ENCODE measurements at places on chromosomes 7 and 10. TPM values are rescaled to one million over a fixed set of nuclear protein-coding genes. Genes with fewer than 3 reads are reported as not detected.

The TSPAN12 gene
- not detected for total RNA-seq

The MIOS gene
- total RNA-seq, result 43.0 TPM

The GPR26 gene
- not detected for total RNA-seq

The ASIC3 gene
- 6.8 TPM for total RNA-seq

- DNase-seq, result no peak
These were observed 2.5 kb upstream of the ZNF33A start for GRCh38 chr10:38007991-38008390.

GRCh38 chr10:12513775-12514673 lies 164.7 kb downstream of the CAMK1D start:
- no peak for DNase-seq

The CHST12 gene
- total RNA-seq, result 0.62 TPM

GRCh38 chr7:1844336-1844950 lies 174.4 kb downstream of the ELFN1 start:
- no peak for DNase-seq

- no peak for DNase-seq
These were observed 18.0 kb downstream of the TMEM106B start for GRCh38 chr7:12229046-12229445.

The DEPP1 gene
- total RNA-seq, result 2.4 TPM

GRCh38 chr10:66337211-66337610 lies 588.6 kb upstream of the LRRTM3 start:
- no peak for DNase-seq

The VWA2 gene
- total RNA-seq, result not detected

- no peak for DNase-seq
These were observed 40.9 kb downstream of the C1GALT1 start for GRCh38 chr7:7223250-7223649.

DNA sequence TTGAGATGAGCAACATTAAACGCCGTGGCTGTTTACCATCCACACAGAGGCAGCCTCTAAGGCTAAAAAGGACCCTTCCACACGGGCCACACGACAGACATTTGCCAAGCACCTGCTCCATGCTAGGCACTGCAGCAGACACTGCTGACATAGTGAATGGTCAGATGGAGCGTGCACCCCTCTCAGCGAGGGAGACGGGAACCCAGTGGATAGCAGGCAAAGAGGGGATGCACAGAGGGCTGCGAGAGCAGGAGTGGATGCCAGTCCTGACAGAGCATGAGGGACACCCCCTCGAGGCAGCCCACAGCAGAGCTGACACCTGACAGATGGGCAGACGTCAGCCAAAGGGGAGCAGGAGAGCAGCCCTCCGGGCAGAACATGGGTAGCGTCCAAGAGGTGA lies 5.6 kb upstream of the STK32C start:
- DNase-seq, result no peak

GRCh38 chr7:79622781-79623180 lies 169.3 kb upstream of the MAGI2 start:
- DNase-seq, result no peak

DNA sequence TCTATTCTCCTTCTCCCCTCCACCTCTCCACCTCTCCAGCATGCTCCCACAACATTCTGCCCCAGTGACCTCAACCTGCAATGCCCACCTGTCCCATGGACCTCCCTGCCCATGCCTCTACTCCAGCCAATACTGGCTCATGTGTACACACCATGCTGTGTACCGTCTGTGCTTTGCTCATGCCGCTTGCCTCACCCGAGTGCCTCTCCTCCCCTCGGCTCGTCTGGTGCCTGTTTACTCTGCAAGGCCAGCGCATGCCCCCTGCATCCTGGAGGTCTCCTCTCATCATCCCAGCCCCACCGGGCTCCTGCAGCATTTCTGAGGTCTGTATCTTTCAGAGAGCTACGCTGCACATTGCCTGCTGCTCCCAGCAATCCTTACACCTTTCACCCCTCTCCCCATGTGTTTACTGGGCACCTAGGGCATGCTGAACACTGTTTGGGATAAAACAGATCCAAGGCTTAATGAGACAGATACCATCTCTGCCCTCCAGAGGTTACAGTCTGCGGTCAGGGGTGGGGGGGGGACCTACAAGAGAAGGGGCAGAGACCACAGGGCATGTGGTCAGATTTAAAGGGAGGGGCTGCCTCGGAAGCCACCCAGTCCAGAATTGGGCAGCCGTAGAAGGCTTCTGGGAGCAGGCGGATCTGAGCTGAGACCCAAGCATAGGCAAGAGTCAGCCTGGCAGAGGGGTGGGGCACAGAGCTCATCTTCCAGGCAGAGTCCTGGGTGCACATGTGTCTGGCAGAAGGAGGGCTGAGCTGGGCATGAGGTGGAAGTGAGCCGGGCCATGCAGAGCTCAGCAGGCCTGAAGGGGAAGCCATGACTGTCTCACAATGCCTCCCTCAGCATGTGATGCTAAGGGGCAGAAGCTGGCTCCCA lies 29.6 kb upstream of the PSAP start:
- DNase-seq, result no peak

DNA sequence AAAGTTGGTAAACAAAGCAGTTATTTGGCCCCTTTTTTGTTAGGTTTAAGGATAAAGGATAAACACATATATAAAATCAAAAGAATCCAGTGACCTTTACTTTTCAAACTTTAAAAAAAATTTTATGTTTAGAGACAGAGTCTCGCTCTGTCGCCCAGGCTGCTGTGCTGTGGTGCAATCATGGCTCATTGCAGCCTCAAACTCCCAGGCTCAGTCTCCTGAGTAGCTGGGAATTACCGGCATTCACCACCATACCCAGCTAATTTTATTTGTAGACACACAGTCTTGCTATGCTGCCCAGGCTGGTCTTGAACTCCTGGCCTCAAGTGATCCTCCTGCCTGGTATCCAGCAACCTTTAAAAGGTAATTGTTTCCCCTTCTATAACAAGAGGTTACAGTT lies 31.3 kb downstream of the GNA12 start:
- no peak for DNase-seq

The ALOX5 gene
- total RNA-seq, result 0.17 TPM

The PIP gene
- not detected for total RNA-seq

GRCh38 chr10:23448802-23449570 lies 10.1 kb downstream of the OTUD1 start:
- no peak for DNase-seq

The IDI1 gene
- total RNA-seq, result 68.2 TPM

The C10orf143 gene
- total RNA-seq, result 3.5 TPM

The EPHB6 gene
- total RNA-seq, result 22.8 TPM

DNA sequence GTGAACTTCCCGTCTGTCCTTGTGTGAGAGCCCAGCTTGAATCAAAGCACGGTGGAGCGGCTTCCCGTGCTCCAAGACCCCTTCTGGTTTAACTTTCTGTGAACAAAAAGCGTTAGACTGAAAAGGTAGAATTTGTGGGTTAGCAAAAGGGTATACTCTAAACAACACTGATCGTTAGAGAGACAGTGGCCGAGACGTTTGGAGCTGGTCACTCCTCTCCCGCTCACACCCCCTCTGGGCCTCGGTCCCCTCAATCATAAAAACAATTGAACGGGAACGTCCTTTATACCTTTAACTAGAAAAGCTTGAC lies 502 bp downstream of the PRKRIP1 start:
- DNase-seq, result no peak

The THAP5 gene
- total RNA-seq, result 24.8 TPM

DNA sequence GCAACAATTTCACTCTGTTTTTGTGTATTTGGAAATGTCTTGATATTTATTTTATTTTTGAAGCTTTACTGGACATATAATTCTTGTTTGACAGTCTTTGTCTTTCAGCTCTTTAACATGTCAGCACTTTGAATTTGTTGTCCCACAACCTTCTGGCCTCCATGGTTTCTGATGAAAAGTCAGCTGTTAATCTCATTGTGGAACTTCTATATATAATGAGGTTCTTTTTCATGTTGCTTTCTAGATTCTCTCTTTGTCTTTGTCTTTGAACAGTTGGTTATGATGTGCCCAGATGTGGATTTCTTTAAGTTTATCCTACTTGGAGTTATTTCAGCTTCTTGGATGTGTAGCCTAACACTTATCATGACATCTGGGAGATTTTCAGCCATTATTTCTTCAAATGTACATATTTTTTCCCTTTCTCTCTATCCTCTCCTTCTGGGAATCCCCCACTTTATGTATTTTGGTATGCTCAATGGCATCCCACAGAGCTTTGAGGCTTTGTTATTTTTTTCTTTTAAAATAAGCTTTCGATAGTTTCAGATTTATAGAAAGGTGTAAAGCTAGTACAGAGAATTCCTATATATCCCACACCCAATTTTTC lies 9.5 kb upstream of the LMTK2 start:
- no peak for DNase-seq

The BLNK gene
- not detected for total RNA-seq

- DNase-seq, result no peak
These were observed 5.3 kb downstream of the MMRN2 start for GRCh38 chr10:86952106-86952505.

DNA sequence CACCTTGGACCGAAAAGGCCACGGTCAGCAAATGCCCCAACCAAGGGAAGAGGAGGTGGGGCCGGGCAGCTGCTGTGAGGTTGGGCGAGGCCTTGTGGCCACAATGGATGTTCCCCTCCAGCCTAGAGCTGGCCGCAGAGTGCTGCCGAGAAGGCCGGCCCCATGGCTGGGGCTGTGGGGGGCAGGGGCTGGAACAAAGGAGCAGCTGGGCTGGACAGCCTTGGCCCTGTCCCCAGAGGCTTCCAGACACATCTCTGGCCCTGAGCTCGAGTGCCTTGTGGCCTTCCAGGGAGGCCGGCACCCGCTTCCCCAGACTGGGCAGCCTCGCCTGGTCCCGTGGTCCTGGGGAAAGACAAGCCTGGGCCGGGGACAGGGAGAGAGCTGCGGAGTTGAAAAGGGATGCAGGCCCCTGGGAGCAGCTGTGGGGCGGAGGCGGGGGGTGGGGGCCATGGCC lies 88.0 kb downstream of the PDGFA start:
- no peak for DNase-seq

GRCh38 chr10:69383558-69383957 lies 33.2 kb downstream of the TACR2 start:
- no peak for DNase-seq

- DNase-seq, result peak; percentile 10
These were observed 55.2 kb downstream of the EGFR start for GRCh38 chr7:55073976-55074528.

- DNase-seq, result peak; percentile 61
These were observed 4.9 kb downstream of the TRIM8 start for GRCh38 chr10:102648889-102649796.

DNA sequence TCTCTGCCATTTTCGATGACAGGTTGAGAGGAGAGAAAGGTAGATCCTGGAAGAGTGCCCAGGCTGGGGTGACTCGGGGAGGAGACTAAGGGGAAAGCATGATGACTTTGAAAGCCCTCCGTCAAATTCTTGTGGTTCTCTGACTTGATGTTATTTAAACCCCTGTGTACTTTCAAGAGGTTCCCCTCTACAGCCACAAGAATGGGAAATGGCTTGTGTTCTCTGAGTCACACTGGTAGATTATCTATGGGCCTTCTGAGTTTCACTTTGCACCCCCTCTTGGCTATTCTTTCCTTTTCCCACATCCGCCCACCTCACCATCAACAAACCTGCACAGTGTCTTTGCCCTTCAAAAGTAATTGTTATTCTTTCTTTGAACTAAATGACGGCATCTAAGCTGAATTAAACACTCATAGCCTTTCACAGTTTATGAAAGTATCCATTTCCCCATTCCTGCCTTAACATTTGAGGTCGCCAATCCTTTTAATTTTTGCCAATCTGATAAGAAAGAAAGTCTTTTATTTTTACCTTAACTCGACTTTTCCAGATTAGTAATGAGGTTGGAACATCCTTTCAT lies 24.1 kb downstream of the PRF1 start:
- peak; percentile 88 for DNase-seq

GRCh38 chr10:75926763-75927162 lies 495.3 kb downstream of the LRMDA start:
- DNase-seq, result peak; percentile 17

DNA sequence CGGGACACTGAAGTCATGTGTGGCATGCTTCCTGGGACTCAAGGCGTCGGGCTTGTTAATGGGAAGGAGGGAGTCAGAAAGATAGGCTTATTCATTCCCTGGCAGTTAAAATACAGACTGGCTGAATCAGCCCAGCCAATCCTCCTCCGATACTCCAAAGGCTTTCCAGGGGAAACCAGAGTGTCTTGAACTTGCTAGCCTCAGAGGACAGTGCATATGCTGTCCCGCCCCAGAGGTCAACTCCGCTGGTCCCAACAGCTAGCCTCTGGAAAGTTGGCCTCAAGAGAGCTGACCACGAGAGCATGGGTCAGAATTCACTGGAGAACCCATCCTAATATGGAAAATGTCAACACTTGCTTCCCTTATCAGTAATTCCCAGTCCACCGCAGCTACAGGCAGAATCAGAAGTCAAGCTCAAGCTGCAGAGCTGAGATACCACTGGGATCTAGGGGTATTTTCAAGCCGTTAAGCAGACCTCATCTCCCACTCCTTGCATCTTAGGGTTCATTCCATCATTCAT lies 43.0 kb downstream of the ELMO1 start:
- DNase-seq, result no peak

DNA sequence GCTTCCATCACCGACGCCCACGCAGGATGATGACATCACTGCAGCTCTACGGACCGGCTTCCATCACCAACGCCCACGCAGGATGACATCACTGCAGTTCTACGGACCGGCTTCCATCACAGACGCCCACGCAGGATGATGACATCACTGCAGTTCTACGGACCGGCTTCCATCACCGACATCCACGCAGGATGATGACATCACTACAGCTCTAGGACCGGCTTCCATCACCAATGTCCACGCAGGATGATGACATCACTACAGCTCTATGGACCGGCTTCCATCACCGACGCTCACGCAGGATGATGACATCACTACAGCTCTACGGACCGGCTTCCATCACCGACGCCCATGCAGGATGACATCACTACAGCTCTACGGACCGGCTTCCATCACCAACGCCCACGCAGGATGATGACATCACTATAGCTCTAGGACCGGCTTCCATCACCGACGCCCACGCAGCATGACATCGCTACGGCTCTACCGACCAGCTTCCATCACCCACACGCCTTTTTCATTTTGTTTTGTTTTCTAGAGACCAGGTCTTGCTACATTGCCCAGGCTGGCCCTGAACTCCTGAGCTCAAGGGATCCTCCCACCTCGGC lies 29.5 kb downstream of the GPER1 start:
- no peak for DNase-seq

DNA sequence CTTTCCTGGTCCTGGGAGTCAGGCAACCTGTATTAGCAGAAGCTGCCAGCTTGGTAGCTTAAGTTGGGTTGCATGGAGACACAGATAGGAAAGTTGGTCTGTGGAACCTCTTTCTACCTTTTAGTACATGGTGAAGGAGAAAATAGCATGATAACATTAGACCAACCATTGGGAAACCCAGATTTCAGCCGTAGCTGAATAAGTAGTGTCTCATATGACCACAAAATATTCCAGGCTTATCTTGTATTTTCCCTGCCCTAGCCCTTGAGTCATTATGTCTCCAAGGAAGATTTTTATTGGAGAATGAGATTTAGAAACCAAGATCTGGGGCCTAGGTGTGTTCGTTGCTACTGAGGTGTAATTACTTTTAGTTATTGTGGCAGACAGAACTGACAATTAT lies 67.2 kb downstream of the CCSER2 start:
- DNase-seq, result no peak

Data from activated naive CD4-positive, alpha-beta T cell treated with anti-CD3 and anti-CD28 coated beads for 36 hours (primary cell).